Stimulated activated effector memory CD8-positive, alpha-beta T cell treated with anti-CD3 and anti-CD28 coated beads, Interleukin-12 subunit alpha, Interleukin-12 subunit beta, amount 100 ng/mL, for 72 hours (primary cell): ENCODE measurements at places on chromosomes 3 and 15.
A peak's percentile ranks its signal among the peaks of the same experiment; 100 is the strongest.

DNA sequence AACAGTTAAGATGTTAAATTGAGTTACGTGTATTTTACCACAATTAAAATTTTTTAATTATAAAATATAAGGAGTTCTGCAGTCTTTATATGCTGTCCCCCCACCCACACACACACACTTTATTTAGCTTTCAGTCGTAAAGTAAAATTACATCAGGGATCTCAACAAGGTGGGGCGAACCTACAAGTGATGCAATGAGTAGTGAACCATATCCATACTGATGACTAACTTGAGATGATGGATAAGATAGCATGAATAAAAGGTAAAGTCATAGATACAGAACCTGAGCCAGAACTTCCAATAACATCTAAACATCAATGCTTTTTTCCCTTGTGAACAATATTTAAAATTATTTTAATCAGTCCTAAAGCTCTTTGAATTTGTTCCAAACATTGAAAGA, 77.2 kb downstream of the VPS13C start:
- no peak for DNase-seq

- peak; percentile 12 for DNase-seq
These were observed 74.1 kb downstream of the LRTM1 start for GRCh38 chr3:54853573-54854404.

GRCh38 chr3:107430996-107431245, 53.7 kb downstream of the CCDC54 start:
- no peak for DNase-seq

DNA sequence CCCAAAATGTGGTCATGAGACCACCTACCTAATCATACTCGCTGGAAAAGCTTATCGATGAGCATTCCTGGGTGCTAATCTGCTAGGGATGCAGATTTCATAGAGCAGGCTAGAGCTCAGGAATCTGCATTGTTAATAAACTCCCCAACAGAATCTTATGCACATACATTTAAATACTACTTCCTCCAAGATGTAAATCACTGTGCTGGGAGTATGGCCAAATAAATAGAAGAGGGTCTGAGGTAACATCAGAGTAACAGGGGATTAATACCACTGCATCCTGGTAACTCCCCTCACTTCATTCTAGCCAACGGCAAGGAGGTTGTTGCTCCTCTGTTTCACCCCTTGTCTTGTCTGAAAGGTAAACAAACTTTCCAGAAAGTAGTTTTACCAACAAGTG, 118.3 kb upstream of the SEMA6D start:
- DNase-seq: no peak

- DNase-seq: no peak
These were observed 8.8 kb downstream of the RTP3 start for GRCh38 chr3:46506526-46506925.

DNA sequence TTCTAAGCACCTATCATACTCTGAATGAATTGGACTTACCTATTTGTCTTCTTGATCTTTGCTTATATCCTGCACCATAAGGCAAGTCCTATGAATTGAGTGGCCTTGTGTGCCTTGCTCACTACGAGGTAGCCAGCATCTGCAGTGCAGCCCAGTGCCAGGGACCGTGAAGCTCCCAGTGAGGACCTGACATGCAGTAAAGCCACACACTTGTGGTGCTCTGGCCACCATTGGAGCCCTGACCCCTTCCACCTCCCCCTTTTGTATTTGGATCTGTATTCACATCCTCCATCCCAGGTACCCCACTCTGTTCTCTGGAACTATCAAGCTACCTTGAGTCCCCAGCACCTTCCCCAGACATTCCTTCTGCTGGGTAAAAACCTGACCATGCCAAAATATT, 52.1 kb downstream of the BSN start:
- DNase-seq: no peak

DNA sequence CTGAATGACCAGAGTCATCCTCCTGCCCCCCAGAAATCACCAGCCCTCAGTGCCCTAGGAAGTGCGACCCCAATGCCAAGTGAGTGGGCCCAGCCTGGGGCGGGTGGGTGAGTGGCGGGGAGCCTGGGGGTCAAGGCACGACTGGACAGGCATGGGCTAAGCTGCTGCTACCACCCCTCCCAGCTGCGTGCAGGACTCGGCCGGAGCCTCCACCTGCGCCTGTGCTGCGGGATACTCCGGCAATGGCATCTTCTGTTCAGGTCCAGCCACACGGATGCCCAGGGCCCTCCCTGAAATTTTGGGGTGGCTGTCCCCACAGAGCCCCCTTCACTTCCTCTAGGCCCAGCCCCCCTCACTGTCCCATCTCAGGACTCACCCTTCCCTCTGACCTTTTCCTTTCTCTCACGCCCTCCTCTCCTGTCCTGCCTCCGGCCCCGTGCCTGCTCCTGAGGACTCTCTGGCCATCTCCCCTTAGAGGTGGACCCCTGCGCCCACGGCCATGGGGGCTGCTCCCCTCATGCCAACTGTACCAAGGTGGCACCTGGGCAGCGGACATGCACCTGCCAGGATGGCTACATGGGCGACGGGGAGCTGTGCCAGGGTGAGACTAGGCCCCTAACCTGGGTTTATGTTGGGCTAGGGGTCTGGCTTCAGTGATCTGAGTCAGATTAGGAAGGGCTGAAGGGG, 17.0 kb downstream of the NT5DC2 start:
- DNase-seq: no peak

- no peak for DNase-seq
These were observed 101.2 kb upstream of the PTX3 start for GRCh38 chr3:157335233-157336076.

DNA sequence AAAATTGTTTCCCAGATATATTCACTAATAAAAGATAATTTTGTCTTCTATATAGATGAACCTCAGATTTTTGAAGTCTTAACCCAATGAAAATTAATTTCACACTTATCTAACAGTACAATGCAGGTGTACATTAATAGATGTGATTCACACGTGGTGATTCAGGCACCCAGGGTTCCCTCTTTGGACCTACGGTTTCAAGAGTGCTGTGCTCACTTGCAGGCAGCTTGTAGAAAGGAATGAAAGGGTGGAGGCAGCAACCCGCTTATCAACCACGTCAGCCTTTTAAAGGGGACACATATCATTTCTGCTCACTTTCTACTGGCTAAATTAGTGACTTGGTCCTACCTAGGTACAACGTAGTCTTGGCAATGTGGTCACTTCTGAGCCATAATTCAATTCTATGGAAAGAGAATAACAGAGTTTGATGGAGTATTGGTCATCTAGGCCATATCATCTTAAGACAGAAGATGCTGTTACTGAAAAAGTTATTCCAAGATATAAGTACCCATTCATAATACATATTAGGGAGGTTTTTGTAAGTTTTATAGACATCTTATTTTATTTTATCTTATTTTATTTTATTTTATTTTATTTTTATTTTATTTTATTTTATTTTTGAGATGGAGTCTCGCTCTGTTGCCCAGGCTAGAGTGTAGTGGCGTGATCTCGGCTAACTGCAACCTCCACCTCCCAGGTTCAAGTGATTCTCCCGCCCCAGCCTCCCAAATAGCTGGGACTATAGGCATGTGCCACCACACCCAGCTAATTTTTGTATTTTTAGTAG, 37.9 kb downstream of the ACP3 start:
- DNase-seq: no peak

DNA sequence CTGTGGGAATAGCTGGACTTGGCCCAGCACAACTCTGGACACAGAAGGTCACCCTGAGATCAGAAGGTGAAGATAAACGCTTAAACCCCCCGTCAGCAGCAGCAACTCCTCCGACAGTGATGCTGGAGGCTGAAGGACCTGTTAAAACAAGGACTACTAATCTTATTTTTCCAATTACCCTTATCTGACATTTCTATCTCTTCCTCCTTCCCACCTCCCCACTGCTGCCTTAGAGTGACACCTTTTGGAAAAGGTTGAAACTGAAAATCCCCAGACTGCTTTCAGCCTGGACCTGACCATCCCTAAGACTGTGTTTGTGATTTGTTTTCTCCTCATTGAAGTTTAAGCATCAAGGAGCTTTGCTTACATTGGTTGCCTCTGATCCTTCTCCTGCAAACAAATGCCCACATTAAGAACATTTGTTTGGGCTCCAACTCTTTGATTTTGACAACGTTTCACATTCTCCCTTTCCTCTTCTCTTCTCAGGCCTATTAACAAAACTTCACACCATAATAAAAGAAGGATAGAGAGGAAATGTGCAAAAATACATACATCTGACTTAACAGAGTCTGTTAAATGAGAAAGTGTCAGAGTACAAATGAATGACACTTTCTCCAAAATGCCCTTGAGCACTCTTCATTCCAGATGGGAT, 410.6 kb upstream of the WNT5A start:
- DNase-seq: no peak

DNA sequence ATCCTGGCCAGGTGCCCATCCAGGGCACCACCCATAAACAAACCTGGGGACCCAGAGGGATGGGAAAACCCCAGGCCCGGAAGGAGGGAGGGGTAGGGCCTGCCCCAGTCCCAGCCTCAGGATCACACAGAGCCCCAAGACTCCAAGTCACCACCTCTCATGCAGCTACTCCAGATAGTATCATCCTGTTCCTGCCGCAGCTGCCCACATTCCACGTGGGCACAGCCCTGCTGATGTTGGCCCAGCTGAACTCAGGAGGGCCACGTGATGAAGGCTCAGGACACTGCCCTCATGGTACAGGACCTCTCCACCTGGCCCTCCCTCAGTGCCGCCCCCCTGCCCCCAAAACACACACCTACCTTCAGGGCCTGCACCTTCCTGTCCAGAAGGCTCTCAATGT, 69.5 kb downstream of the CACNA2D2 start:
- no peak for DNase-seq

- peak; percentile 6 for DNase-seq
These were observed 32.7 kb downstream of the STARD9 start for GRCh38 chr15:42608110-42608531.

GRCh38 chr3:191563722-191564121, 102.8 kb downstream of the PYDC2 start:
- no peak for DNase-seq

GRCh38 chr3:183427876-183428446, 458 bp downstream of the MCF2L2 start:
- no peak for DNase-seq

GRCh38 chr3:126684218-126684751, 19.8 kb upstream of the CHCHD6 start:
- DNase-seq: peak; percentile 45

DNA sequence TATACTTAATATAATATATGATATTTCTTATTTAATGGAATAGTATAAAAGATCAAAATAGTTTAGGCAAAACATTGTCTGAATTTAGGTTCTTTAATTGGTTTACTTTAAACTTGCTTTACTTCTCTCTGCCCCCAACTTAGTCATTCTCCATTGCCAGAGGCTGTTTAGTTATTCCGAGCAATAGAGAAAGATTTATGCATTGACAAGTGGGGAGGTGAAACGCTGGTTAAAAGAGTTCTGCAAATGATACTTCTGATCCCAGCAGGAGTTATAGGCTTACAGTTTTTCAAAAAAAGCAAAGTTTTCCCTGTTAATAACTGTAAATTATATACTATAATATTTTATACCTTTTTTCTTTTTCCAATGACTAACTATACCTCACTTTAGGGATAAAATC, 145.4 kb downstream of the EPHA3 start:
- no peak for DNase-seq
